Caco-2 (cell line): ENCODE measurements at places on chromosomes 3 and 15. TPM values are rescaled to one million over a fixed set of nuclear protein-coding genes. Genes with fewer than 3 reads are reported as not detected.

DISP2 gene
- total RNA-seq, result 4.6 and 6.3 TPM in 2 replicates

CPNE9 gene
- not detected in 2 replicates for total RNA-seq

MITF gene
- 3.9 and 4.3 TPM in 2 replicates for total RNA-seq

FSTL1 gene
- 1.4 and 2.9 TPM in 2 replicates for total RNA-seq

NEK11 gene
- total RNA-seq, result 3.9 and 4.4 TPM in 2 replicates

SLC35G2 gene
- 3.8 and 4.2 TPM in 2 replicates for total RNA-seq

ADCY5 gene
- 0.44 and 0.91 TPM in 2 replicates for total RNA-seq

CPN2 gene
- total RNA-seq, result not detected in 2 replicates

ZMYND10 gene
- 0.23 and 0.29 TPM in 2 replicates for total RNA-seq

C15orf40 gene
- 26.8 and 27.2 TPM in 2 replicates for total RNA-seq

HGD gene
- total RNA-seq, result 76.3 and 102 TPM in 2 replicates

SCAANT1 gene
- total RNA-seq, result not detected in 2 replicates

GAP43 gene
- not detected in 2 replicates for total RNA-seq

TMOD2 gene
- total RNA-seq, result 0.23 and 0.52 TPM in 2 replicates

FILIP1L gene
- 15.5 and 22.7 TPM in 2 replicates for total RNA-seq

CMTM6 gene
- total RNA-seq, result 39.7 and 41.8 TPM in 2 replicates

CAMKV gene
- total RNA-seq, result 13.1 and 15.6 TPM in 2 replicates

CHRNA3 gene
- total RNA-seq, result not detected in 2 replicates

FAM162A gene
- total RNA-seq, result 35.8 and 37.4 TPM in 2 replicates

RETNLB gene
- total RNA-seq, result not detected in 2 replicates

SERINC4 gene
- 0.21 and 0.23 TPM in 2 replicates for total RNA-seq

PLCH1 gene
- 2.8 and 3.1 TPM in 2 replicates for total RNA-seq

RTP4 gene
- not detected in 2 replicates for total RNA-seq

ADAMTS7 gene
- 1.1 and 2.0 TPM in 2 replicates for total RNA-seq

KLHL6 gene
- total RNA-seq, result not detected in 2 replicates

PLIN1 gene
- not detected in 2 replicates for total RNA-seq

NKIRAS1 gene
- 6.6 and 6.8 TPM in 2 replicates for total RNA-seq

RUBCN gene
- total RNA-seq, result 10.6 and 14.5 TPM in 2 replicates

PSTPIP1 gene
- total RNA-seq, result not detected in 2 replicates

PYGO1 gene
- total RNA-seq, result 7.8 and 8.9 TPM in 2 replicates

NANOGP8 gene
- not detected in 2 replicates for total RNA-seq

C3orf85 gene
- 0.48 and 0.81 TPM in 2 replicates for total RNA-seq

ZIC1 gene
- not detected in 2 replicates for total RNA-seq

CCR9 gene
- not detected in 2 replicates for total RNA-seq

CDCP1 gene
- total RNA-seq, result 22.5 and 25.0 TPM in 2 replicates

ERICH6 gene
- total RNA-seq, result not detected in 2 replicates

ENTPD3 gene
- total RNA-seq, result not detected in 2 replicates

CSK gene
- 62.7 and 62.8 TPM in 2 replicates for total RNA-seq

C2CD4A gene
- total RNA-seq, result 0.11 and 0.19 TPM in 2 replicates

ISLR2 gene
- not detected in 2 replicates for total RNA-seq

ISG20 gene
- total RNA-seq, result 6.4 and 7.7 TPM in 2 replicates
